Choroid plexus epithelial cell (primary cell): ENCODE measurements at places on chromosomes 6 and 20.

- DNase-seq, result no peak
Observed at GRCh38 chr6:109964949-109965348, 13.2 kb upstream of the GPR6 start.

DNA sequence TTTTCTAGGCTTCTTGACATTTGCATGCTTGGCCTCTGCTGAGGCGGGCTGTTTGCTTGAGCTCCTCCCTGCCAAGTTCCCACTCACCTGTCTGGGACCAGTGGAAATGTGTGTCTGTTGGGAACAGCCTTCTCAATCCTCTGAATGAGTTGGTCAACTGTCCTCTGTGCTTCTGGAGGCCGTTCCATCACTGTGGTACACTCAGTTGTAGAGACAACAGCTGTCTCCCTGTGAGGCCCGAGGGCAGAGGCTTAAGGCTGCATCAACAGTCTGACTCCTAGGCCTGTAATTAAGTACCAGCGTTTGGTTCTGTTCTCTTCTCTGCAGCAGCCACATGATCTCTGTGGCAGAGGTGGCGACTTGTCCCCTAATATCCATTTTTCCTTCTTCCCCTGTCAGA, 110.9 kb downstream of the CDC5L start:
- DNase-seq, result no peak

- DNase-seq, result peak; percentile 69
Observed at GRCh38 chr20:2688041-2688591, 4.5 kb upstream of the EBF4 start.

- peak; percentile 40 for DNase-seq
Observed at GRCh38 chr6:68279793-68280557, 355.1 kb upstream of the ADGRB3 start.

- no peak for DNase-seq
Observed at GRCh38 chr6:52908526-52908925, 972 bp downstream of the GSTA3 start.

DNA sequence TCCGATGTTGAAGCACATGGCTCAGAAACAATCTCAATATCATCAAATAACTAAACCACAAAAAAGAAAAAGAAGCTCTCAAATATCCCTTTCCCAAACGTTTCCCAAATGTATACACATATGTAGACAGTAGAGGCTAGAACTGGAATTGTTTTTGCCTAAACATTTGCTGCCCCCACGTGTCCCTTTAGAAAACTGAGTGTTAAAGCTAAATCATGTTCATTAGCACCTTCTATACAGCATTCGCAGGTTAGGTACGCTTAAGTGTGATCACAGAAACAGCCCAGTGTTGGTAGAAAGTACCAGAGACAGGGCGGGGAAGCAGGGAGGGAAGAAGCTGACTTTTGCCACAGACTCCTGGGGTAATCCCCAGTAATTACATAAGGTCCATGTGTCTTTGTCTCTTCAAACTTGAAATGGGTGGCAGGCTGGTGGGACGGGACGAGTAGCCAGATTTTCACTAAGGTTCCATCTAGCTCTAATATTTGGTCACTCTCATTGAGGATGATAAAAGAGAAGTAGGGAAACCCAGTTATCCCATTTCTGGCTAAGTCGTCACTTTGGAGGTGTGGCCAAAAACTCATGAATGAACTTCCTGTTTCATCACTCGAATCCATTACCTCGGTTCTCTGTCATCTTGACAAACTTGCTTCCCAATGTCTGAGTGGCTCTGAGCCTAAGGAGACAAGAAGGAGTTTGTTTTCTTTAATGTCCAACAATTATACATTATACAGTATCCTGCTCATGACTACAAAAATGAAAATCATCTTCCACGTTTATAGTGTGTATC, 15.0 kb upstream of the TFAP2A start:
- DNase-seq, result peak; percentile 64

DNA sequence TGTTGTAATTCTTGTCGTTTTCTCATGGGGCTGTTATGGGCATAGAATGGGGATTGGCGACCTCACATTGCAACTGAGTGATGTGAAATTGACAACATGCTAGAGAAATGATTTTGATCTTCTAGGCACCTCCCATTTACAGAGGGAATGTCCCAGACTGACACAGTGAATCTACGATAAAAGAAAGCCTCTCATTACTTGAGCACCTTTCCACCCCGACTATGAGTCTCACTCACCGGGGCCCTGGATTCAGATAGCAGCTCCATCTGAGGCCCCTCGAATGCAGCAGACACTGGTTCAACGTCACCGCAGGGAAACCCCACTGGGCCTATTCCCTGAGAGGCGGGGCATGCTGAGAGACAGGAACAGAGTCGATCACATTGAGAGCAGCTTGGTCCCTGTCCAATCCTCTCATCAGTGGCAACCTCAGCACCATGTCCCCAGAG, 49.1 kb downstream of the NFATC2 start:
- no peak for DNase-seq

- DNase-seq, result peak; percentile 80
Observed at GRCh38 chr20:31712564-31713311, 9.9 kb downstream of the BCL2L1 start.

GRCh38 chr20:10611357-10611756, 62.4 kb downstream of the JAG1 start:
- DNase-seq, result peak; percentile 86

DNA sequence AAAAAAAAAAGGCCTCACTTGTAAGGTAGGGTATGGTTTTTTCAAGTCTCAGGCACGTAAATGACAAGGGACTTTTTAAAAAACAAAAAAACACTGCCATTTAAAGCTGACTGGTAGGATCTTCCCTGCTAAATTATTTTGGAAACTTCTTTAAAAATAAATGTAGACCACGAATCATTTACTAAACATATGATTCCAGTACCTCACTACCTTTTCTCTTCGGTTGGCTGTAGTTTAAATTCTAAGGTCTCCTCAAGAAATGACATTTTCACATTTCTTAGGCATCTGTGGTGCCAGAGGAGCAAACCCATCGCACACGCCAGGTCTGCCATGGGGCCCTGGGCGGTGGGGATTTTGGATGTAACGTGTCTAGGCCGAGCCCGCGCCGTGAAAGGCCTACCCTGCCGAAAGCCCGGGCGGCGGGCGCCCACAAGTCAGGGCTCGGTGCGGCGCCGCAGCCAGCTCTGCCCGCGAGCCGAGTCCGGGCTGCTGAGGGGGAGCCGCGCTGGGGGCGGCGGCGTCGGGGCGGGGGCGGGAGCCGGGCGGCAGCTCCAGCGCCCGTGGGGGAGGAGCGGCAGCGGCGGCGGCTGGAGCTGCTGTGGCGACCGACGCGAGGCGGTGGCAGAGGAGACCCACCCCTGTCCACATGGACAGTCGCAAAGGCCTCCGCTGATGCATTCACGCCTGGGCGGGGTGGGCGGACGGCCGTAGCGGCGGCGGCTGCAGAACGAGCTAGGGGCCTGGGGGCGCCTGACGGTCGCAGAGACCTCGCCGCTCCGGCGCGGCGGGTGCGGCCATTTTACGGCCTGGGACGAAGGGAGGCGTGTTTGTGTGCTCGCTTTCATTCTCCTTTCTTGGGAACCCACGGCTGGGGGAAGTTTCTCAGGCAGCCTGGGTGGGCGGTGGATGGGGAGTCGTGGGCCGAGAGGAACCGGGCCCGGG, at the start of gene SENP6:
SENP6 (plus strand) TSS at position 577 of the 942 bp plus-strand sequence. CDS start 645 bp downstream, outside the sequence.
- DNase-seq, result peak; percentile 69

DNA sequence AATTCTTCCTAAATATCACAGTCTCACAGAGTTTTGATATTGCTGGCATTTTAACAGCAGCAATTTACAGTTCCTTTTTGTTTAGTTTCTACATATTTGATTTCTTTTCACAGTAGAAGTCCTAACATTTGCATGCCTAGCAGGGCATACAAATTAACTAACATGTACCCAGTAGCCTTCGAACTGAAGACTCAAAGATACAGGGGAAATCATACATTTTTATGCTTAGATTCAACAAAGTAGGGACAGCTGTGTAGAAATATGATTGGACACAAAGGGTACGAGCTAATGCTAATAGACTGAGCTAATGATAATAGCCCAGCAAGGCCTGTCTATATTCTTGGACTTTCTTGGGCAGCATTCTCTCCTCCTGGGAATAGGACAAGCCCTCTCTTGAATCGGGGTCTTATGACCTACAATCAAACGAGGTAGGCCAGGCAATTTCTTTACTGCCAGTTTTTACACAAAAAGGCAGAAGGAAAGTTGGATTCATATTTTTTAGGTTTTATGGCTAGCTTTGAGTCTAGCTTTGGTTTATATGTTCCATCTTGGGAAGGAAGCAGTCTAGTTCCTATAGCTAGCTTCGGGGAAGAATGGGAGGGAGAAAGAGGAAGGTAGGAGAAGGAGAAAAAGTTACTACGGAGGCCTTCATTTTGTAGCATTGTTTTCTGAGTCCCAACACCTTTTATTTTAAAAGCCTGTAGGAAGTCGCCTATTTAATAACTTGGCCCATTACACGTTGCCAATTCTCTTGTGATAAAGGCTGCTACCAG, 115.8 kb downstream of the HFE start:
- DNase-seq, result no peak

DNA sequence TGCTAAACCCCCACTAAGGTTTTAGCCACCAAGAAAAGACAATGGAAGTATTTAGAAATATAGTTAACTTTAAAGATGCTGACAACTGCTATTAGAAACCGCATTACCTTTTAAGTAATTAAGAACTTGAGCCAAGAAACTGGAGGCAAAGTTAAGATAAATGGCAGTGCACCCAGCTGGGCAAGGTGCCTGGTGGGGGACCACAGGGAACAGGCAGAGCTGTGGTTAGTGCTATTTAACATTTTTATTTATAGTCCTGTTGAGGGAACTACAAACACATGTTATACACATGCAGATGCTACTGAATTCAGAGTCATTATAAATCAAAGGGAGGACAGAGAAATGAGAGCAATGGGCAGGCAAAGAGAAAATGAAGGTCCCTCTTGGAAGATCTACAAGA, 447.9 kb downstream of the TFAP2B start:
- DNase-seq, result no peak

DNA sequence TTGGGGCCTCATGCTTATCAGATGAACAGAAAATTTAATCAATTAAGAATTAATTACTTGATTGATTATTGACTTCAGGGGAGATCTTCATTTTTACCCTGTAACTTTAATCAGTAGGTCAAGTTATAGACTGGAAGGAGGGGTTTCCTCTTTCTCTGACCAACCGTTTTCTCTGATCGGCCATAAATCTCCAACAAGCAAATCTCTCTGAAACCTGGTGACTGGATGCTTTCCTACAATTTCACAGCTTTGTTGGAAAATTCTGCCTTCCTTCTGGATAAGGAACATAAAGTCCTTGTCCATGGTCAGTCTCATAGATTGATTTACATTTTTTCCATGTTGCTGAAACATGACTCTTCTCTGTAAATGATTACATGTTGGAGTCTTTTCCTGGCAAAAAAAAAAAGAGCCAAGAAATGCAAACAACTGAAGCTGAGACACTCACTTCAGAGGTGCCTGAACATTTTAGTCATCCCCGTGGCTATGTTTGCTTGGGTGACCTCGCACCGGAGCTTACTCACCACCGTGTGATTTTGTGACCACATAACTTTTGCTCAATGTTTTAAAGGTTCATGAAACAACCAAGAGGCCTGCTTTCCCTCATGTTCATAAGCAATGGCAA, 31.0 kb downstream of the IRF4 start:
- DNase-seq, result peak; percentile 99

- no peak for DNase-seq
Observed at GRCh38 chr20:58841539-58842264, 9.0 kb downstream of the GNAS-AS1 start.

GRCh38 chr20:42041000-42041565, 422.9 kb upstream of the CHD6 start:
- no peak for DNase-seq

DNA sequence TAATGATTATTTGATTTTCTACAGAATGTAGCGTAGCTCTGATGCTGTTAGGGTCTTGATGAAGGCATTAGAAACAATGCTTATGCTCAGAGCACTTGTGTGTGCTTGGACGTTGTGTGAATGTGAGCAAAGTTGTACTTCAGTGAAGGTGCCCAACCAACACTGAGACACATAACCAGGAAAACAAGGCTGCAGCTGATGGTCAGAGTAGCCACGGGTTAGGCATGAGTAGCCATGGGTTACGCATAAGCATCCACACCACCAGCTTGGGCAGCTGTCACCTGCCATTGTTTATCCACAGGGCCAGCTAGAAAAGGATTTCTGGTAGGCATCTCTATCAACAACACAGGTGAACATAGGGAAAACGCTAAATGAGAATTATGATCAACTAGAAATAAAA, 326.6 kb downstream of the NRN1 start:
- DNase-seq, result no peak
